ENCODE measurements at places on chromosomes 2 and 18.

GRCh38 chr18:35193316-35193715 lies 47.5 kb upstream of the ZNF397 start:
- DNase-seq = no peak

- no peak for DNase-seq
These were observed 36.9 kb upstream of the TANC1 start for GRCh38 chr2:158931572-158931971.

GRCh38 chr18:9135081-9135911 lies 1.3 kb upstream of the ANKRD12 start:
- no peak for DNase-seq

GRCh38 chr2:38991899-38992298 lies 102.2 kb downstream of the ARHGEF33 start:
- no peak for DNase-seq

GRCh38 chr18:12497296-12497695 lies 89.6 kb downstream of the PRELID3A start:
- no peak for DNase-seq

GRCh38 chr2:79714283-79714682 lies 201.4 kb downstream of the CTNNA2 start:
- no peak for DNase-seq

DNA sequence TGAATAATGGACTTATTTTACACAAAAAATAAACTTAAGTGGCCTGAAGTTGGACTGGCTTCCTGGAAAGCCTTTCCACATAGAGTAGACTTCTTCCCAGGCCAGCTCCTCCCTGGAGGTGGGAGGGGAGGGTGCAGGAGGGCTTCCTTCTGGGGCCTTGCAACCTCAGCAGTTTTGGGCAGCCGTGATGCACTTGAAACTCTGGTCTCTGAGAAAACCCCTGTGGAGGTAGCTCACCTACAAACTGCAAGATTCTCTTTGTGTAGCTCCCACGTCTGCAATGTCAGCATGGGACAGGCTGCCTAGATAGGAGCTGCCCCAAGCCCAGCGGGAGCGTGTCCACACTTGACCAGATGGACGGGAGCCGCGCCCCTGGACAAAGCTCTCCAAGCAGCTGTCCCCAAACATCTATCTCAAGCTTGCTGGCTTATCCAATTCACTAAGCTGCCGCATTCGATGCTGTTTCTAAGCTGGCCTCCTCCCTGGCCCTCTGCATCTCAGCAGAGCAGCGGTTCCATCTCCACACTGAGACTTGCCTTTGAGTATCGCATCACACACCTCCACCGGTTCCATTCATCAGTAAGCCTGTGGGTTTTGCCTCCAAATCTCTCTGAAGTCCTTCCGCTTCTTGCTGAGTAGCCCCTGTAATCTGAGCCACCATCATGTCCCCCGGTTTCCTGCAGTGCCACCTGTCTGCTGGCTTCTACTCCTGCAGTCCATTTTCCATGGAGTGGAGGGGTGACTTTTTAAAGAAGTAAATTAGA lies 1.6 kb upstream of the LPIN1 start:
- DNase-seq = no peak

DNA sequence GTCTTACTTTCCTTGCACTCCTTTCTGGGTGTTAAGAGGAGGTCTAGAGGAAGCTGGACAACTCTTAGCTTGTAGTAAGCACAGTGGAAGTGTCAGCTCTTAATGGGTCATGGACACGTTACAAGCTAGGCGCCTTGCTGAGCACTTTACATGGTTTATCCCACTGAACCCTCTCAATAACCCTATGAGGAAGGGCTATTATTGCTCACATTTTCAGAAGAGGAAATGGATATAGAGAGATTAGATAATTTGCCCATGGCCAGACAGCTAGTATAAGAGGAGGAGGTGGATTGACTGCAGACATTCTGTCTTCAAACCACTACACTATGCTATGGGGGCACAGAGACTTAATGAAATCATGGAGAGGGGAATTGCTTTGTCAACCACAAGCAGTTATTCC lies 8.3 kb upstream of the IL1RN start:
- DNase-seq = no peak

- no peak for DNase-seq
These were observed 491.0 kb upstream of the NXPH2 start for GRCh38 chr2:139271149-139271548.

Measured in SK-N-MC (cell line).